Hippocampal formation (tissue), 2 donors: ENCODE measurements at places on chromosomes 16 and 17.
A peak's percentile ranks its signal among the peaks of the same experiment; 100 is the strongest.

GRCh38 chr16:67865318-67865717 lies 7.5 kb upstream of the EDC4 start:
- no peak for DNase-seq

DNA sequence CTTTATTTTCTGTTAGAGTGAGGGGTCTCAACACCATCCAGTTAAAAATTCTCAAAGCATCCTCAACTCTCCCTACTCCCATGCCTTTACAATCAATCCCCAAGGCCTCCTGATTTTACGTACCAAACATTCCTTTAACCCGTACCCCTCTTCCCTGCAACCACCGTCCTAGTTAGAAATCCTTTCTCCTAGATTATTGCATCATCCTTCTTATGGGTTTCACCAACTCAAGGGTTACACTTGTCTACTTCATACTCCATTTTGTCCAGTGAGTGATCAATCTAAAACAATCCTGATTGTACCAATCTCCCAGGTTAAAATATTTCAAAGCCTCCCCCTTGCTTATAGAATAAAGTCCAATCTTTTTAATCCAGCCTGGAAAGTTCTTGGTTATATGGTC lies 24.7 kb downstream of the SOX9 start:
- DNase-seq = no peak

GRCh38 chr17:14214271-14214670 lies 22.4 kb downstream of the CDRT15 start:
- no peak for DNase-seq

GRCh38 chr16:89290887-89291286 lies 73.4 kb downstream of the ZNF778 start:
- DNase-seq = no peak

- DNase-seq = no peak
These were observed 88.0 kb downstream of the CMIP start for GRCh38 chr16:81532491-81533174.

DNA sequence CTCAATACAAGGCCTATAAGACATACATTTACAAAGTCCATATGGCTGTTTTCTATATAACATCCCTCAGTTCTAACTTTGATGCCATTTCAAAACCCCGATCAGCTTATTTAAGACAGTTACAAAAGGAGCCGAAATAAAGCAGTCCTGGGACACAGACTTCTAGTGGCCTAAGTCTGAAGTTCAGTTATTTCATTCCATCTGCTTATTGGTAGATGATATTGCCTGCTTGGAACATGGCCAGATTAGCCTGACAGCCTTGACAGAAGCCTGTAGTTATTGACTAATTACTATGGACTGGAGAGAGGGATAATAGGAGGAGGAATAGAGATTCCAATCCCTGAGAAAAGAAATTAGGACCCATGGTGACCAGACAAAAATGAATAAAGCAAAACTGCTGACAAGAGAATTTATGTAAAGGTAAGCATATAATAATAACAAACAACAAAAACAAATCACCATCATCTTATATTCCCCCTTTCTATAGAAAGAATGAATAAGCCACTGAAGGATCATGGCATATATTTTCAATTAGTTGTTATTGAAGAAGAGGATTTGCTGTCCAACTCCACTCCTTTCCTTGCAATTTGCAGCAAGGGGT lies 206.3 kb upstream of the TOM1L1 start:
- DNase-seq = no peak

DNA sequence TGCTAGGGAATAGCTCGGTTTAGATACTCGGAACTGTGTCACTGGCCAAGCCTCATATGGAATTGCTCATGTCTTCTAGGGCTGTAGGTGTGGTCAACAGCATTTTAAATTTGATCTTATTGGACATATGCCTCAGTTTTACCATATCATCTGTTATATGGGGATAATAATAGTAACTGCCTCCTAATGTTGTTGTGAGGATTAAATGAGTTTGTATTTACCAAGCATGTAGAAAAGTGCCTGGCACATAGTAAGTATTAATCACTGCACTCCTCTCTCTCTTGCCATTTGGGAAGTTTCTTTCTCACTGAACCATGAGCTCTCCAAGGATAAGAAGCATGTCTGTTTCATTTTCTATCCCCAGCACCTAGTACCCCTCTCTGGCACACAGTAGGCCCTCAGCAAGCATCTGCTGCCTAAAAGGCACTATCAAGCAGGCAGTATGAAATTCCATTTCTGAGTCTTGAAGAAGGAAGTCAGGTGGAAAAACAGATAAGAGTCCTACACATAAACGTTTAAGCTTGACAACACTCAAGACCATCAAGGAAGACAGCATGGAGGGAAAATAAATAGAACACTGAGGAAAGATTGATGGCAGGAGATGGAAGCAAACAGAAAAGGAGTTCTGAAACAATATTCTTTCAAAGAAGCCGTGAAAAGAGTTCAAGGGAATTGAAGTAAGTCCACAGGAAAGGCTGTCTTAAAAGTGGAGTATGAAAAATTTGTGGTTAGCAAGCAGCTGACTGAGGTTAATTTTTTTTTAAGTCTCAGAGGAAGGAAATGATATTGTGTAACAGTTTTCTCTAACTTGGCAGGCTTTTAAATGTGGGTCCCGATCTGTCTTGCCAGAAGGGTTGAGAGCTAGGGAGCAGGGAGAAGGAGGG lies 2.2 kb upstream of the ATP6V0A1 start:
- DNase-seq = no peak

DNA sequence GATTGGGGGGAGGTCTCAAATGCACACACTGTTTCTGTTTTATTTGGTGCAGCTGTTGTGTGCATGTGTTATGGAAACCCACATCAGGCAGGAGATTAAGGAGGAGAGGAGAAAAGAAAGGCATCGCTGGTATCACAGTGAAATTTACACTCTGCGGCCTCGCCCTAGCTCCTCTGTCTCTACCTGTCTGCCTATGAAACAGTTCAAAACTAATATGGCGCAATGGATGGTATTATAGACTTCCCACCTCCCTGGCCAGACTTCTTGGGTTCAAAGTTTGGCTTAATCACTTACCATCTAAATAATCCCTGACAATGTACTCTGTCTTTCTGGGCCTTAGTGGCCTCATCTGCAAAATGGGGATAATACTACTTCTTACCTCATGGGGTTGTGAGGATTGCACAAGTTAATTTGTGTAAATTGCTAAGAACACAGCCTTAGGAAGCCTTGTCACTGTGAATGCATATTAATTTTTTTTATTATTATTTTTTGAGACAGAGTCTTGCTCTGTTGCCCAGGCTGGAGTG lies 1.4 kb upstream of the ABCC1 start:
- no peak for DNase-seq

- peak; percentile 93 for DNase-seq
These were observed at the start of gene KCNJ2 for GRCh38 chr17:70168977-70169708. TSS of gene KCNJ2 (plus strand) at chr17:70169532. CDS start at chr17:70175040, 5,508 bp downstream.

- no peak for DNase-seq
These were observed 27.8 kb downstream of the TMEM92 start for GRCh38 chr17:50301891-50302584.

GRCh38 chr16:13453938-13454553 lies 465.9 kb upstream of the ERCC4 start:
- DNase-seq = peak; percentile 8

- no peak for DNase-seq
These were observed 52.8 kb downstream of the SDK2 start for GRCh38 chr17:73591296-73592078.

GRCh38 chr16:55567382-55567781 lies 898 bp downstream of the CAPNS2 start:
- no peak for DNase-seq

DNA sequence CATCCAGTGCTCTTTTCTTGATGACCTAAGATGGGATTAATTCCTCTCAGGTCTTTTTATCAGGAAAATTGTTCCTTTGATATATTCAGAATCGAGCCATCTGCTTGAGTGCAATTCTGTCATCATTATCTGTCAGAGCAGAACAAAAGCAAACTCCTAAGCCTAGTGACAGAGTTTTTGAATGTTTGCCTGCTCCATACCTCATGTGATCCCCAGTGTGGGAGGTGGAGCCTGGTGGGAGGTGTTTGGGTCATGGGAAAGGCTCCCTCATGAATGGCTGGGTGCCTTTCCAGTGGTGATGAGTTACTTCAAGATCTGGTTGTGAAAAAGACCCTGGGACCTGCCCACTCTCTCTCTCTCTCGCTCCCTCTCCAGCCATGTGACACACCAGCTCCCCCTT lies 628.2 kb downstream of the CDH11 start:
- no peak for DNase-seq

- DNase-seq = no peak
These were observed 34.1 kb downstream of the VPS53 start for GRCh38 chr17:680529-680928.

- no peak for DNase-seq
These were observed 4.1 kb upstream of the FAAP100 start for GRCh38 chr17:81556175-81556691.

DNA sequence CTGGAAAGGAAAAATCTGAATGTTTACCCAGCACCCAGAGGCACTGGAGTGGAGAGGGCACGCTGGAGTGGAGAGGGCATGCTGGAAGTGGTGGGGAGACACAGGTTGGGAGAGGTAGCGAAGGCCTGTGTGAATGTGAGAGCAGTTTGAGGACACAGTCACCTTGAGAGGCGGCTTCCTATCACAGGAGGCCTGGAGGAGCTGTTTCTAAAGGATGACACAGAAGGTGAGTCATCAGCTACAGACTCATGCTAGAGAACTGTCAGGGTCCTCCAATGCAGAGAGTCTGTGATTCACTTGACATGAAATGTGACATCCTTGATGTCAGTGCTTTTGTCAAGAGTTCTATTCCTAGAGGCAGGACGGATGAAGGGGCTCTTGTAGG lies 13.8 kb downstream of the CTRL start:
- no peak for DNase-seq

DNA sequence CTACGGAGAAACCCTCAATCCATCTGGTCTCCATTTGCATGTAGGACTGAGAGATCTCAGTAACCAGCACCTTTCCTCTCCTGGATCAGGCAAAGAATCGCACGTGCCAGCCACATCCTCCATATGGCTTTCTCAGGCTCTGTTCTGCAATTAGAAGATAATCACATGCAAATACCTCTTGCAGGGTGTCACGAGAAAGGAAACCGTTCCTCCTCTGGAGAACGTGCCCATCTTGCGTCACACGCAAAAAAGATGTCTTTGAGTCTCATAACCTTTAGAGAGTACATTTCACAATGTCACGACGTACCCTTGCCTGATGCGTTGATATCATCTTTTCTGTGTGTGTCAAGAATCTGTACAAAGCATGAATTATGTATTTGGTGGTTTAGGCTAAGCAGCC lies 36.2 kb upstream of the DNAH17 start:
- DNase-seq = no peak

DNA sequence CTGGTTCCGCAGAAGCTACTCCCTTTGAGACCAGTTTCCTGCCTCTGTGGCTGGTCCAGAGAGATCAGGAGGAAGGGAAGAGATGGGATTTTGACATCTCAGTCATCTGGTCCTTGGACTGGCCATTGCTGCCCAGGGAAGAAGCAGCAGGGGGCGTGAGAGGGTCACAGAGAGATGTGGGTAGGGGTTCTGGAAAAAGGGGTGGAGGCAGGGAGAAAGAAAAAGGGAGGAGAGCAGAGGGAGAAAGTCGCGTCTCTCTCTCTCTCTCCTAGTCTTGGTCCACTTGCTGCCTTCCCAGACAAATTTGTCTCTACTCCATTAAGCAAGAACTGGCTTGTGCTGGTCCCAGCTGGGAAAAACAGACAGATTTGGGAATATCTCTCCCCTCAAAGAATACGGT lies 4.4 kb downstream of the SHBG start:
- no peak for DNase-seq

DNA sequence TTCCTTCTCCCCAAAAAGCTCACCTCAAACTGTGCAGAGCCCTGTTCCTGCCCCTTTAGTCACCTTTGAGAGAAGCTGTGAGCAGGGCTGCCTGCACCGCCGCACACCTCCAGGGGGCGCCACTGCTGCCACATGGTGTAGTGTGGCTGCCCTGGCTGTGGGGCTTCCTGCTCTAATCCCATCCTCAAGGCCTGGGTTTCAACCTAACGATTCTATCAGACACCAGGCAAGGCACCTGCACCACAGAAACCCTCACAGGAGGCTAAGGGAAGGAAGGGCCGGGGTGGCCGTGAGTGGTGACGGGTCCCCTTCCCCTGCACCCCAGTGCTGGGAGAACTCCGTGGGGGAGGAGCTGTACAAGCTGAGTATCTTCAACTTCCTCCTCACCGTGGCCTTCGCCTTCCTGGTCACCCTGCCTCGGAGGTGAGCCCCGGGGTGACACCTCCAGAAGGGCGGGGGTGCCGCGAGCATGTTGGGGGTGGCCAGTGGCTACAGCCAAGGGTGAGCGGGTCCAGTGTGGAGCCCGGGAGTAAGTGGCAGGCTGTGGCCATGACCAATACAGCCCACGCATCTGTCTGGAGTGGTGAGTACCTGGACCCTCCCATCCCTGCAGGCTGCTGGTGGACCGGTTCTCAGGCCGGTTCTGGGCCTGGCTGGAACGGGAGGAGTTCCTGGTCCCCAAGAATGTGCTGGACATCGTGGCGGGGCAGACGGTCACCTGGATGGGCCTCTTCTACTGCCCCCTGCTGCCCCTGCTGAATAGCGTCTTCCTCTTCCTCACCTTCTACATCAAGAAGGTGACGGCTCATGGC lies 7.0 kb downstream of the TMC8 start:
- no peak for DNase-seq
